ENCODE measurements at places on chromosomes 5 and 9.

GRCh38 chr9:126830827-126831226 lies 26.0 kb downstream of the ZBTB43 start:
- DNase-seq = no peak

GRCh38 chr5:7955476-7955875 lies 86.5 kb downstream of the MTRR start:
- no peak for DNase-seq

GRCh38 chr5:66739021-66739420 lies 142.8 kb downstream of the MAST4 start:
- no peak for DNase-seq

DNA sequence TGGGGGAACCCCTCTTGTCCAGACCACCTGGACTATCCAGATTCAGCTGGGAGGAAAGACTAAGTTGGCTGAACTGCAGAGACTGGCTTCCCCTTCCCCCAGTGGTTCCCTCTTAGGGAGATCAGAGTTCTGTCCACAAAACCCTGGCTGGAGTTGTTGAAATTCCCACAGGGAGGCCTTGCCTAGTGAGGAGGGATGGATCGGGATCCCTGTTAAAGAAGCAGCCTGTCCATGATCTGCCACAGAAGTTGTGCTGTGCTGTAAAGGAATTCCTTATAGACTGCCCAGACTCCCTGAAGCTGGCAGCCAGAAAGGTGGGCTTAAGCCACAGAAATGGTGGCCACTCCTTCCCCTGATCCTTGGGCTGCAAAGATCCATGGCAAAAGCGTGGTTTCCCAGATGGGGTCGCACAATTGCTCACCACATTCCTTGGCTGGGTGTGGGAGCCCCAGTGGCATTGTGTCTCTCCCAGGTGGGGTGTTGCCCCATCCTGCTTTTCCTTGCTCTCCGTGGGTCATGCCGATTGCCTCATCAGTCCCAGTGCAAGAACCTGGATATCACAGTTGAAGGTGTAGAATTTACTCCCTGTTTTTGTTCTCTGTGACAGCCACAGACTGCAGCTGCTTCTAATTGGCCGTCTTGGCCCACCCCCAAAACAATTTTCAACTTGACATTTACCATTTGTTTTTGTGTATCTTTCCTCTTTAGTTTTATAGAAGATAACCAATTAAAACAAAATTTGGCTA lies 342.4 kb downstream of the FGF10 start:
- no peak for DNase-seq

DNA sequence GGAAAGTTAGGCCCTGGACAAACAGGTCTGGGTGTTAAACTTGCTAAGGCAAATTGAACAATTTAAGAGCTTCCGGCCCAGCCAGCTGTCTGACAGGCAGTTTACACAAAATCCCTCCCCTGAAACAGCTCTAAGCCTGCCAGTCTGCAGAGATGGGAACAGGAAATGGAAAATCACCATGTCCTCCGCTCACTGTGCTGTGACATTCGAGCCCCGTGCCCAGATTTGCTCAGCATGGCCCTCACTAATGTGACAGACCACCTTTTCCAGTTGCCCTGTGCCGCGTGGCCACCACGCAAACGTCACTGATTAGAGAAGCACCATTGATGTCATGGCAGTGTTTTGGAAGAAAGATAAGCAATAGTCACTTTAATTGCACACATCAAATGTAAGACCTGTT lies 41.0 kb downstream of the CCNJL start:
- no peak for DNase-seq

DNA sequence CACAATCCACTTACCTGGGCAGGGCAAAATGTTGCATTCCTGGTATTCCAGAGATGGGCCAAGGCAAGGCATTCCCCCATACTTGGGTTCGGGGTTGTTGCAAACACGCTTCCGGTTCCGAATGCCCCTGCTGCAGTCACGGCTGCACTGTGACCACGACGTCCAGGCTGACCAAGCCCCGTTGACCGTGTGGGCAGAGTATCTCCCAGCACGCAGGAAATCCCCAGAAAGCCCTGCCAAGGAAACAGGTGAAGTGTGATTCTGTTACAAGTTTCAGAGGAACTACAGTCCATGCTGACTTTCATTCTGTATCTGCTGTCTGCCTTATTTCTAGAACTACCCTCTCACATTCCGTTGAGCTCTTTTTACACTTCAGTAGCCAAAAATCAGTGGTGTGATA lies 483.0 kb downstream of the SEMA5A start:
- DNase-seq = no peak

GRCh38 chr5:111562561-111562960 lies 50.2 kb upstream of the STARD4 start:
- DNase-seq = no peak

DNA sequence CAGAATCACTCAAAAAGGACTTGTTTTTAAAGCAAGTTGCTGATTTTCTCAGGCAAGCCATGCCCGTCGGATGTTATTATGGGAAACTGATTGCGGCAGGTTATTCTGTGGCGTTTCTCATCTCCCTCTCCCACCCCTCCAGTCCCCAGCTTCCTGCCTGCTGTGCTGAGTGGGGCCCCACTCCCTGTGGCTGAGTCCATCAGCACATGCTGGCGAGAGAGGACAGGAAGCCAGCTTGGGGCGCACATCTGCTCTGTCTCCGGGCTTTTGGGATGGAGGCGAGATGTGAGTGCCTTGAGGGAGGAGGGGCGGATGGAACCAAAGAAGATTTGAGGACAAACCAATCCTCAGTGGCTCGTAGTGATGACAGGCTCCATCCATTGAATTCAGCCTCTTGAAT lies 108.0 kb downstream of the DAPK1 start:
- DNase-seq = no peak

GRCh38 chr9:92265154-92265553 lies 28.3 kb downstream of the IARS1 start:
- DNase-seq = no peak

DNA sequence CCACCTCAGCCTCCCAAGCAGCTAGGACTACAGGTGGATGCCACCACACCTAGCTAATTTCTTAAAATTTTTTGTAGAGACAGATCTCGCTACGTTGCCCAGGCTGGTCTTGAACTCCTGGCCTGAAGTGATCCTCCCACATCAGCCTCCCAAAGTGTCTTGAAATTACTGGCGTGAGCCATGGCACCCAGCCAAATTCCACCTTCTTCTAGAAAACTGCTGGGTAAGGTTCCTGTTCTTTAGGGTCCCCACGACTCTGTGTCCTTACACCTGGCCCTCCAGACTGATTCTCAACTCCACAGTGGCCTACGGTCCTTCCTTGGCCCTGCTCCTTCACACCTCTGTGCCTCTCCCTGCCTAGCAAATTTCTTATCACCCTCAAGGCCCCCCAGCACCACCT lies 1.9 kb downstream of the MAPK9 start:
- no peak for DNase-seq

- no peak for DNase-seq
These were observed 302.3 kb downstream of the ARL15 start for GRCh38 chr5:54007827-54008777.

GRCh38 chr9:8534828-8535227 lies 735.2 kb upstream of the DMAC1 start:
- DNase-seq = no peak

GRCh38 chr5:179766021-179766725 lies 27.6 kb upstream of the LTC4S start:
- DNase-seq = no peak

DNA sequence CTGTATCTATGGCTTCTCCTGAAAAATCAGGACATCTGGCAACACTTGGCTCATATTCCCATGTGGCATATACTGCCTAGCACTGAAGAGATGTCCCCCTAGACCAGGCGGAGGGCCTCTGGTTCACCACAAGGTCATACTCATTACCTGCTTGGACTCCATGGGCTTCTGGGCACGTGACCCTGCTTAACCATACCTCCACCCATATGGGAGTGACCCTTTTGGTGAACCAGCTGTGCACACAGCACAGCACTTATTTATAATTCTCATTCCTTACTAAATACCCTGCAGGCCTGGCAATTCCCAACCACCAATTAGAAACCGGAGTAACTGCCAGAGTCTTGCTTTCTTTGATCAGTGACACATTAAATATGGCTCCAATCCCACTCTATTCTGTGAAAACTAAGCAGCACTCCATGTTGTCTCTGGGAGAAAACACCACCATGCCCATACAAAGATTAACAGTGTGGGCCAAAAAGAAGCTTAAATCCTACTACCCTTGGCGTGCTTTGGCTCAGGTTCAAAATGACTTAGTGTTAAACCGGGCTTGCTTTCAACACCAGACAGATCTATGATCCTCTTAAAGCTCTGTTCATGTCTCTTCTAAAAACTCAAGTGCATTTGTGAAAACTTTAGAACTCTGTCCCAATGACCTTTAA lies 57.7 kb downstream of the MTMR12 start:
- DNase-seq = no peak
